ENCODE measurements at places on chromosomes 2 and 18.

- no peak for DNase-seq
These were observed 197.5 kb upstream of the CHAC2 start for GRCh38 chr2:53569957-53570727.

- DNase-seq: peak; percentile 60
These were observed 62.9 kb downstream of the AFTPH start for GRCh38 chr2:64586883-64587481.

DNA sequence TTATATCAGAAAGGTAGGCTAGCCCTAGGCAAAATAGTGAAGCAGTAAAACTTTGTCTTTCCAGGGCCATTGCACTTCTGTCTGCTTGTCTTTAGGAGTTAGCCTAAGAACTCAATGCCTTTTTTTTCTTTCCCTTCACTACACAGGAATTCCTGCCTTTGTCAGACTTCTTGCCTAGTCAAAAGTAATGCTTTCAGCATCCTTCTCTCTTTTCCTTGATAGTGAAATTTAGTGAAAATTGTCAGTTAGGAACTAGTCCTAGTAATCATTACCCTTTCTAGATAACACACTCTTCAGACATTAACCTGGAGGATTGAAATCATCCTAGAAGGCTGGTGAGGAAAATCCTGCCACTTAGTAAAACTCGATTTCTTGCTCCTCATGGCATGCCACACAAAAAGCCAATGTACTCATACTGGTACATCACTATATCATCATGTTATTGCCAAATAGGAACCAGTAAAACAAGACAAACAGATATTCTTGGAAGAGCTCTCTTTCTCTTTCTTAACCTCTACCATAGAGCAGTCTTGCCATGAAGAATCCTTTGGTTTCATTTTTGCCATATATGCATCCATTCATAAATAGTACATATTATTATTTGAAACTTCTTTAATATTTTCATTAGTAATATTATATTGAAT is 320.5 kb downstream of the CTNNA2 start:
- no peak for DNase-seq

DNA sequence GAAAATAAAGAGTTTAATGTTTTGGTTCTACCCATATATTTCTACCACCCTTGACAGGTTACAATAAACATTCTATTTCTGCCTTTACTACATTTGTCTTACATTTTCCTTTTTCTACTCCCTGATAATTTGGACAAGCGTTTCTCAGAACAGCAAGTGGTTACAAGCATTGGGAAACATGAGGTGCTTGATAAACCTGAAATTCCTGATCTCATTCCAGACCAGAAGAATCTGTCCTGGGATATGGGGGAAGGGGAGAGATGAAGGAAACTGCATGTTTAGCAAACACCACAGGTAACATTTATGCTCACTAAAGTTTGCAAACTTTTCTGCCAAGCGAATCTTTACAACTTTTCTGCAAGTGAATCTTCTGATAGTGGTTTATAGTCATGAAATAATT is 28.3 kb upstream of the DSC1 start:
- no peak for DNase-seq

- DNase-seq: no peak
These were observed 215.7 kb downstream of the IKZF2 start for GRCh38 chr2:212935752-212936151.

GRCh38 chr2:9336241-9336575 is 87.1 kb downstream of the ITGB1BP1 start:
- no peak for DNase-seq

- no peak for DNase-seq
These were observed 78.7 kb downstream of the AGAP1 start for GRCh38 chr2:235572592-235572991.

- DNase-seq: no peak
These were observed 193.3 kb upstream of the RBBP8 start for GRCh38 chr18:22739789-22740188.

GRCh38 chr2:221124532-221125240 is 447.4 kb downstream of the EPHA4 start:
- no peak for DNase-seq

- no peak for DNase-seq
These were observed 1235.3 kb upstream of the ZEB2 start for GRCh38 chr2:145755019-145755837.

DNA sequence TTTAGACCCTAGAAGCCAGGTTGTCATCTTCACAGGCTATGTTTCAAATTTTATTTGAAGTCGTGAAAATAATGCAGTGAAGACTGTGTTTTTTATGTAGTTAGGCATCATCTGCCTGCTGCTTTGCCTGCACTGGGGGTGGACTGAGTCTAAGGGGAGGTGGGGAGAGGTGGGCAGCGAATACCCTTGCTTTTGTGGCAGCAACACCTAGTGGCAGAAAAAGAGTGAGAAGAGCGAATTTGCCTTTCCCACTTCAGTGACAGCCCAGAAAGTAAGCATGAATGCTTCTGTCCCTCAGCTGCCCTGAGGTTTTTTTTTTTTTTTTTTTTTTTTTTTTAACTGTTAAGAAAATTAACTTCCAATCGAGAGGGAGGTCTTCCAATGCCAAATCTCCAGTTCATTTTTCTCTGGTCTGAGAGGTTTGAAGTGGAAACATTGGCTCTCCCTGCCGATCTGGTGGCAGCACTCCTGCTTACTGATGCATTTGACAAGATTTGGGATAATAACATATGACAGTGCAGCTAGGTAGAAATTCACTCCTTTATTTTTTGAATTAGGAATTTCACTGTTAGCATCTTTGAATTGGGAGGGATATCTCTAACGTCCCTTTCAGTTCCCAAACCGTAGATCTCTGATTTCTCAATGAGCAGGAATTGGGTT is 60.3 kb upstream of the LYPD6B start:
- no peak for DNase-seq

GRCh38 chr2:173568054-173568453 is 213.4 kb downstream of the CDCA7 start:
- DNase-seq: peak; percentile 32

GRCh38 chr2:109630441-109631430 is 16.6 kb downstream of the SOWAHC start:
- no peak for DNase-seq

- DNase-seq: no peak
These were observed 75.1 kb upstream of the MAP4K4 start for GRCh38 chr2:101622210-101623030.

DNA sequence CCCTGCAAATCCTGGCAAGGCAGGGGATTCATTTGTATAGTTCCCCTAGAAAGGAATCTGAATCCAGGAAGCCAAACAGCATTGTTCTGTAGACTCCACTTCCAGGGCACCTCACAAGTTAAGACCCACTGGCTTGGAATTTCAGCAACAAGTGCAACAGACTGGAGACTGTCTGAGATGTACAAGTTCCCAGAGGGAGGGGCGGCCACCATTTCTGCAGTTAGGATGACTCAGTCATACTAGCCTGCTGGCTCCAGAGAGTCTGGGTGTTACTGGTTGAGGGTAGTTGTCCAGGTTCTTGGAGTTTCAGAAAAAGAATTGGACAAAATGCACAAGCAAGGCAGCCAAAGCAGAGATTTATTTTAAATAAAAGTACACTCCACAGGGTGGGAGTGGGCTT is 384.2 kb downstream of the DSC3 start:
- DNase-seq: no peak

GRCh38 chr2:205130111-205130829 is 552.0 kb upstream of the NRP2 start:
- DNase-seq: no peak

DNA sequence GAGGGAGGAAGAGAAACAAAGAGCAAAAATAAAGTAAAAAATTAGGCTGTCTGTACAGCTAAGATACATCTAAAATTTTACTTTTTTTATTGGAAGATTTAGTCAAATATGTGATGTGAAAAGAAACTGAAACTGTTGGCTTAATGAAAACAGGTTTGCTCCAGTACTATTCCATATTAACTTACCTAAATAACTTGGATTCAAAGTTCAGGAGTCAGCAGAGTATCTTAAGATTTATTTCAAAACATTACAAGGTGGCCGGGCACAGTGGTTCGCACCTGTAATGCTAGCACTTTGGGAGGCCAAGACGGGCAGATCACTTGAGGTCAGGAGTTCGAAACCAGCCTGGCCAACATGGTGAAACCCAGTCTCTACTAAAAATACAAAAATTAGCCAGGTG is 197.9 kb downstream of the PDE11A start:
- no peak for DNase-seq

DNA sequence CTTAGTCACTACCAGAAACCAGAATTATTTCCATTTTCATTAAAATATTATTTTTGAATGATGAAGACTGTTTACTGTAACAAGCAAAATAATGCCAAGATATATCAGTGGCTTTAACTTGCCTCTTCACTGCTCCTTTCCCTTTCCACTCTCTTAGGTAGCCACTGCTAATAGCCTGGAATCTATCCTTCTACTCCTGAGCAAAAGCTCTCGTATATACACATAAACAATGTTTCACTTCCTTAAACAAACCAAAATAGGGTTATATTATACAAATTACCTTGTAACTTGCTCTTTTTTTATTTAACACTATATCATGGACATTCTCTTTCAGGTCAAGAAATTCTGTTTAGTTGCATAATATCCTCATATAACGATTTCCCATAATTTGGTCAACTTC is 20.8 kb downstream of the IMMT start:
- no peak for DNase-seq

- DNase-seq: no peak
These were observed 15.4 kb upstream of the RMC1 start for GRCh38 chr18:23487738-23488570.

DNA sequence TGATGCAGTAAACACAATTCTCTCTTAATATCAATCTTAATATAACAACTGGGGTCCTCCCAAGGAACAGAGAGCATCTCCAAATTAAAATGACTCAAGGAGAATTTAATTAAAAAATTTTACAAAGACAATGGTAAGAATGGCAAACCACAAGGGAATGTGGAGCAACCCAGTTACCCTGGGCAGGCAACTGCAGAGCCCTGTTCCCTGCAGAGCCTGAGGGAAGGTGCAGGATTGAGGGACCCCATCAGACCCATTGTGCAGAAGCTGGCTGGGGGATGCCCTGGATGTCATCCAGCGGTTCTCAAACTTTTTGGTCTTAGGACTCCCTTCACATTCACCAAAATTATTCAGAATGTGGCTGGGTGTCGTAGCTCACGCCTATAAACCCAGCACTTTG is 262.8 kb downstream of the FBXO15 start:
- DNase-seq: no peak

DNA sequence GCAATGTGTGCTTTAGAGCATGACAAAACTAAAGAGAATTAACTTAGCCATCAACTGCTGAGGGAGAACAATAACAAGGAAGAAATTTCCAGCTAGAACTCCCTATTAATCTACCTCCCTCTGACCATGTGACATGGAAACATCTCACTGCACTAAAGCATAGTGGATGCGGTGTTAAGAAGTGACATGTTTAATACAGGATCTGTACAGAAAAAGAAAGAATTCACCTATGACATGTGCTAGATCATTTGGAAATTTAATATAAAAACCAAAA is 202.3 kb upstream of the KLHL14 start:
- no peak for DNase-seq

DNA sequence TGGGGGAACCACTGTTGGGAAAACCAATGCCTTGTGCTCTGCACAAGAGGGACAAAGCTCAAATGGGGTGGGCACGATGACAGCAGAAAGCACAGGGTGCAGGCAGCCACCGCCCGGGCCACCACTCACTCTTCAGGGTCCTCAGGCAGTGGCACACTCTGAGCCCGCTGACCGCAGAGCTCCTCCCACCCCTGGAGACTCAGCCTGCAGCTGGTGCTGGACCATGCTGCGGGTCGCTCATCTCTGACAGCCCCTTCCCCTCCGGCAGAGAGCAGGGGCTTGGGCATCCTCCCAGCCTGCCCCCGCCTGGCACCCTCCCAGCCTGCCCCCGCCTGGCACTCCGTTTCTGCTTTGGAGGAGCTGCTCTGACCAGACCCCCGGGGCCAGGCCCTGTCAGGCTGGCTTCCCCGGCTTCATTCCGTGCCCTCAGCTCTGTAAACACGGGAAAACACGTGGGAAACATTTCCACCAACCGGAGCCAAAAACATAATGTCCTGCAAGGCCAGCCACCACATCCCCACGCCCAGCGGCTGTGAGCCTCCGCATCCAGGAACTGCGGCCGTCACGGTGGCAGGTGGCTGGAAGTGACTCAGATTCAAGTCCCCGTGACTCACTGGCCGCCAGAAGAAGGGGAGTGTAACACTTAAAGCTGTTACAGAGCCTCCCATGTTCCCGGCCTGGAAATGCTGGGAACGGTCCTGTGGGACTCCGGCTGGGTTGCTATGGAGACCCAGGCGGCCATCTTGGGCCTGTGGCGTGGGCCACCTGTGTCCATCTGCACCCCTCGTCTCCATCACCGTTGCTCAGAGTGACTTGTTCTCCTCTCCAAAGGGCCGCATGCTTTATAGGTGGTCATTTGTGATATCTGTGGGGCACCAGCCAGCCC is 6.8 kb upstream of the SNED1 start:
- DNase-seq: peak; percentile 50

- peak; percentile 81 for DNase-seq
These were observed 11.2 kb upstream of the SCYGR5 start for GRCh38 chr2:227655454-227655853.

DNA sequence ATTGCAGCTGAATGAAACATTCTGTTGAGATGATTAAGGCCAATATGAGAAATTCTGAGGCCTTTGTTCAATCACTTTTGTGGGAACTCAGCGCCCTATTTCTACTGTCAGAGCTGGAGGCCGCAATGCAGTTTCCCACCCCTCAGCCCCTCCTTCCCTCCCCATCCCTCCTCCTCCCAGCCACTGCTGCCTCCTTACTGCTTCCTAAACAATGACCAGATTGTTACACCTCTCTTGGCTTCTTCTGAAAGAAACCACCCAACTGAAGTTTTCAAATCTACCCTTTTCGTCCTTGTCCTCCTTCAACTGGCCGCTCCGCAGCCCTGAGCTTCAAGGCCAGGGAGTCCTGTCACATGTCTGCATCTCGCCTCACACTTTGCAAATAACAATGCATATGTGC is 36.7 kb upstream of the MAPK4 start:
- no peak for DNase-seq

- DNase-seq: no peak
These were observed 10.7 kb upstream of the GYPC start for GRCh38 chr2:126645211-126645618.

DNA sequence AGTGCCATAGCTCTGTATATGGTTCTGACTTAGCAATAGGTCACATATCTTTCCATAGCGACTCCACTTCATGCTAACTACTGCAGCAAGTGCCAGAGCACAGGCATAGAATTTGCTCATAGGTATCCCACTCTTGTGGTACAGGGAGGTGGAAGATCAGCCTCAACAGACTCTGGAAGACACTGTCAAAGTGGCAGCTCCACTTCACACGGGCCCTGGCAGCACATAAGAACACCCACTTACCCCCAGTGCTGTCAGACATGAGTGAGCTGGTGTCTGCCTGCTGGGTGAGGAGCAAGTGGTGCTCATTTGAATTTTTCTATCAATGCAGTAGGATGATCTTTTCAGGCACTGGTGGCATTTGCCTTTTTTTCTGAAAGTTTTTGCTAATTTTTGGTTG is 48.6 kb downstream of the BCL2L11 start:
- no peak for DNase-seq
